Stimulated activated CD8-positive, alpha-beta memory T cell treated with anti-CD3 and anti-CD28 coated beads, Interleukin-4, amount 100 ng/mL, for 1 hour (primary cell): ENCODE measurements at places on chromosomes 5 and 9.

DNA sequence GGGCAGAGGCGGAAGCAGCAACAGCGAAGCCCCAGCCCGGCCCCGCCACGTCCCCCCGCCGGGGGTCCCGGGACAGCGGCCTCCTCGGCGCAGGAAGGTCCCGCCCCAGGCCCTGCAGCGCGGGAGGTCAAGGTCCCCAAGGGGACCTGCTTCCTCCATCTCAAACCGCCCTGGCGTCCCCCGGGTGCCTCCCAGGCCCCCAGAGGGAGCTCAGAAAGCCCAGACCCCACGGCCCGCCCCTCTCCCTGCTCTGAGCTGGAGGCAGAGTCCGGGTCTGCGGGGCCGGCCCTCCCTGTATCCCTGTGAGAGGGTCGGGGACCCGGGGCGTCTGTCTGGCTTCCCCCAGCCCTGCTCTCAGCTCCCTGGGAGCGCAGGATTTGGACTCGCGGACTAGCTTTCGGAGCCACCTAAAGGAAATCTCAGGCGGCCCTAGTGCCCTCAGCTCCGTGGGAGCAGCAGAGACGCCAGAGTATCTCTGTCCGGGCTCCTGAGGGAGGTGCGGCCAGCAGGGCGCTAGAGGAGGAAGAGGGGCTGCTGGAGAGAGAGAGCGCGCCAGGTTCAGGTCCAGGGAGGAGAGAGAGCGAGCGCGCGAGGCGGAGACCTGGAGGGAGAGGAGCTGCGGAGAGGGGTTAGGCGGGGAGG, 30.7 kb downstream of the EXOC3 start:
- DNase-seq = no peak

GRCh38 chr5:159713773-159714172, 202.5 kb upstream of the ADRA1B start:
- DNase-seq = no peak

- no peak for DNase-seq
Observed at GRCh38 chr5:137113939-137114338, 385.2 kb downstream of the SPOCK1 start.

DNA sequence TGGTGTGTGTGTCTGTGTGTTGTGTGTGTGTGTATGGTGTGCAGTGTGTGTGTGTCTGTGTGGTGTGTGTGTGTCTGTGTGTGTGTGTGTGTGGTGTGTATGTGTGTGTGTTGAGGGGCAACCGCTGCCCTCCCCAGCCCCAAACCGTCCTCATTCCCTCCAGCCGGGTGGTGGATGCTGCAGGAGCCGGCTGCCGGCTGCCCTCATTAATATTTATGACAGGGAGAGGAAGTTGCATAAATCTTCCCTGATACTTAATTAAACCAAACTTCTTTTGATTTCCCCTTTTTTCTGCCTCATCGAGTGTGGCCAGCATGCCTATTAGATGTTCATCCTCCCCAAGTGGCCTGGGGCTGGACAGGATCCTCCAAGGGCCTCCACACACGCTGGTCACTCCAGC, 121.4 kb upstream of the MVB12B start:
- DNase-seq = no peak

DNA sequence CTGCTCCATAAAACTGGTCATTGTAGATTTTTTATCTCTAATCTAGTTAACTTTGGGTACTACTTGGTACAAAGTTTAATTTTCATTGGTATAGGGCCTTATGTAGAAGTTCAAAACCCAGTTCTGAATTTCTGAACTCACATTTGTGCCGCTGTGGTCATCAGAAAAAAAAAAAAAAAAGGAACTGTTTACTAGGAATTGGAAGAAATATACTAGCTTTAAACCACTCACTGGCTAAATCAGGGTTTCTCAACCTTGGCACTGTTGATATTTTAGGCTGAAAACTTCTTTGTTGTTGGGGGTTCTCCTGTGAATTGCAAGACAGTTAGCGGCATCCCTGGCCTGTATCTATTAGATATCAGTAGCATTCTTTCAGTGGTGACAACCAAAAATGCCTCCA, 4.1 kb upstream of the ZFYVE16 start:
- DNase-seq = no peak

DNA sequence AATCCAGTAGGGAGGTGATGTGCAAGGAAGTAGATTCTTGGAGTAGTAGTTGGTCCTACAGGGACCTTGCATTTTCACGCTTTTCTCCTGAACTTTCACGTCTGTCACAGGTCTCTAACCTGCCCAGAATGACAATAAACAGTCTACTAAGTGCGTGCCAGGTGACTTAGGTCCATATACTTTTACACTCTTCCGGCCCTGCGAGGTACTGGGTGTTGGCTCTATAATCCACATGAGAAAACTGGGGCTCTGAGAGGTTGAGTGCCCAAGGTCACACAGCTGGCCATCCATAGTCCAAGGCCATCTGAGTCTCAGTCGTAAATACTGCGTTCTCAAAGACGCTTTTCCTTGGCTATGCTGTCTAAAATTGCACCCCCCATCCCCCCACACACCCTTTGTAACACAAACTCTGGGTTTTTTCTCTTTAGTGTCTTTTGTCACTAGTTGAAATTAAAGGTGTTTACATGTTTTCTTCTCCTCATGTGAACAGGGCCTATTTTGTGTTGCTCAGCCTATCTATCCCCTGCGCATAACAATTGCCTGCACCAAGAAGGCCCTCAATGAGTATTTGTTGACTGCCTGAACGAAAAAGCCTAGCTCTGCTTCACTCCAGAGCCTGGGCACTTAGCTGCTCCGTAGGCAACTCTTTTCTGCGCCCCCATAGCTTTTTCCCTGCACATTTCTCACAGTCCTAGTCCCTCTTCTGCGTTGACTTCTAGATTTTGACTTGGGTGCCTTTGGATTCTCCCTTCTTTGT, 943 bp downstream of the SFXN1 start:
- DNase-seq = no peak

GRCh38 chr5:149344151-149344550, 1.1 kb upstream of the GRPEL2 start:
- DNase-seq = no peak

- DNase-seq = no peak
Observed at GRCh38 chr5:172791726-172792445, 20.9 kb upstream of the DUSP1 start.

GRCh38 chr5:1032011-1032410, 23.4 kb downstream of the NKD2 start:
- DNase-seq = no peak

DNA sequence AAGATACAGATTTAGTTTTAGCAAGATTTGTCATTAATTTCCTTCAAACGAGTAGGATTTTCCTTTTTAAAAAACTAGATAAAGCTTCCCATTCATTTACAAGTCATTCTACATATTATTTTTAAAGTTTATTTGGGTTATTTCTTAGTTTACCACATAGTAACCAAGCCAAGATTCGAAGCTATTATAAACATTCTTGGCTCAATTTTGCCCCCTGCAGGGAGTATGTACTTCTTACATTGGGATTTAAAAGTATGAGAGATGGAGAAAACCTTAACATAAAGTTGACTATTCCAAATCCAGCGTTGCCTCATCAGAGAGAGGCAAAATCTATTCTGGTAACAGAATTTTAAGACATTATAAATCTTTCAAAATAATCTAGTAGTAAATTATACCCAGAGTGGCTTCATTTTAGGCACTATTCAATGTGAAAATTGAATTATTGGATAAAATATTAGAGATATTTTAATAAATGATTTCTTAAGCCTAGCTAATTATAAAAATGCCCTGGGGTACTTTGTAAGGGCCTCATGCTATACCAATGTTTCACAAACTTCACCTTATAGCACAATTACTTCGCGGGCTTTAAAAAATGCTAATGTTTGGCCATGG, 39.1 kb downstream of the FBN2 start:
- no peak for DNase-seq

DNA sequence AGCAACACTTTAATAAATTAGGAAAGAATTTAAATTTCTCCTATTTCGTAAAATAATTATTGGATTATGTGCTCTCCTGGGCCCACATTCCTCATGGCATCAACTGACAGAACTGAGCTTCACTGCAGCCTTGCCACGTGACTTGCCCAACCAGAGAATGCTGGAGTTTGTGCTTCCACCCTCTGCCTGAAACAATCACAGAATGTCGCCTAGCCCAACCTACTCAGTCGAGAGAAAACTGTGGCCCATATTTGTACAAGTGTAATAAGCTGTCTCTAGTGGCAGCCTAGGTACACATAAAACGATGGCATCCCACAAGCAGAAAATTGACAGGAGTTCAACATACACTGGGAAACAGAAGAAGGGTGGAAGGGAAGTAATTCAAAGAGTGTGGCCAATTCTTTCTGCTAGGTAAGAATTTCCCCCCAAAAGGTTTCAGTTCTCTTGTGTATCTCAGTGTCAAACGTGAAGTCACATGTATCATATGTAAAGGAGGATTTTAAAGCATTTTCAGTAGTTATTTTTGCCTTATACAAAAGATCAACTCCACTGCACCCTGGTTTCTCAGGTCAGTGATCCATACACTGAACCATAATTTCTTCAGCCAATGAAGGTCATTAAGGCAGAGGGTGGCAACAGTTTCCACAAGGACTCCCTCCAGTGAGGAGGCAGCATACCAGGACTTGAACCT, 41.7 kb downstream of the ZNF608 start:
- DNase-seq = no peak

DNA sequence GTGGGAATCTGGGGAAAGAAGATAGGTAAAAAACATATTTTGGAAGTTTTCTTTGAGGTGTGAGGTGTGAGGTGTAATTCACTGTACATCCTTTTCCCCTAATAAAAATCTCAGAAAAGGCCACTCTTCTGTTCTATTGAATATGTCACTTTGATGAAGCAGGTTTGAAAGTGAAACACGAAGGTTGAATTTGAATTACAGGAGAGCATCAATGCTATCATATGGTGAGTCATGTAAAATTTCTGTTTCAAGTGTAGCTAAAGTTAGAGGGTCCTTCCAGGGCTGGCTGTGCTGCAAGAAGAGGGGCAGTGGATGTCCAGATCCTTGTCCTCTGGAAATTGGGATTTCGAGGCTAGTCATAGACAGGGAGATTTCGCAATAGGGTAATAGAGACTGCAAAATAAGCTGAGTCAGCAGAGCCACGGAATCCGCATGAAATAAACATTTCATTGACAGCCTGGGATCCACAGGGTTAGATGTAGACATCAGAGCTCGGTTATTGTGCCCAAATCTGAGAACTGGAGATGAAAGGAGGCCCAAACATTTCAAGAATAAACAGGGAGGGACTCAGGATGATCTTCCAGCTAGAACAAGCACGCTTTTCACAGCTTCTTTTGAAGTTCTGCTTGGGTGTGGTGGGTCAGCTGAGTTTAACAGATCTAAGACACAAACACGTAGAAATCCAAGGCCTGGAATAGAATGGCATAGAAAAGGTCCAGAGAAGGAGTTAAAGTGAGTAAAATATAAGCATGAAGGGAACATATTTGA, 194.4 kb upstream of the CDKN2B start:
- no peak for DNase-seq

GRCh38 chr9:77705636-77706035, 57.5 kb upstream of the GNA14 start:
- no peak for DNase-seq

GRCh38 chr5:132457371-132458225, 33.0 kb downstream of the IRF1 start:
- DNase-seq = no peak

DNA sequence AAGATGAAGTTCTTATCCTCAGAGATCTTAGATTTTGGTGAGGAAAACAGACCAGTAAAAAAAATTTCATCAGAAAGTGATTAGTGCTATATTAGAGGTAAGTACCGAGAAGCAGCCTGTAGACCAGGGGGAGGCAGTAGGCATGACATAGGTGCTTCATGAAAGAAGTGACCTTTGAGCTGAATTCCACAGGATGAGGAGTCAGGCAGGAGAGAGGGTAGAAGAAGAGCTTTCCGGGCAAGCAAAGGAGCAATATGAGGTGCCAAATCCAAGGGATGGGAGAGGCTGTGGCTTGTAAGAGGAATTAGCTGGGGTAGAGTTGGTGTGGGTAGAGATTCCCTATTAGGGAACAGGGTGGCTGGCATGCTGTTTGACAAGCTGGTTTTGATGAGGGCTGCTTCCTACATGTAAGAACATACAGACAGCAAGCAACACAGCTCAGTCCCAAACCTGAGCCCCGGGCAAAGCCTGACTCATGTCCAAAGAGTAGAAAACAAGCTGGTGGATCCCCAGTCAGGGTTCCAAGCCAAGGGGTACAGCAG, 48.4 kb upstream of the PWWP2A start:
- no peak for DNase-seq

- DNase-seq = no peak
Observed at GRCh38 chr5:101673120-101673519, 623.0 kb downstream of the SLCO4C1 start.

DNA sequence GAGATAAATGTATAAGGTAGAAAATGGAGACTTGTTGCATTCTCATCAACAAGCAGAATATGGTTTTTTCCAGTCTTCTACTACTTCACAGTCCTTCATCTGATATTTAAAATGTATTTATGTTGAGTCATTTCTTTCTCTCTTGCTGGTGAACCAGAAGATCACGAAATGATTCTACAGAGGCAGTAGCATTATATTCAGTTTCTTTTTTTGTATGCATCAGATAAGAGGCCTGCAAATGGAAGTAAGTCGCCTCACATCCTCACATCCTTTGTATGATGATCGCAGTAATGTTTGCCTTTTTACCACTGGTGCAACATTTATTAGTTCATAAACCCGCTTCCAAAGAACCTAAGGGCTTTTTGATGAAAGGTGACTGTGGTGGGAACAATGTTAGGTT, 22.1 kb upstream of the IL13 start:
- no peak for DNase-seq

DNA sequence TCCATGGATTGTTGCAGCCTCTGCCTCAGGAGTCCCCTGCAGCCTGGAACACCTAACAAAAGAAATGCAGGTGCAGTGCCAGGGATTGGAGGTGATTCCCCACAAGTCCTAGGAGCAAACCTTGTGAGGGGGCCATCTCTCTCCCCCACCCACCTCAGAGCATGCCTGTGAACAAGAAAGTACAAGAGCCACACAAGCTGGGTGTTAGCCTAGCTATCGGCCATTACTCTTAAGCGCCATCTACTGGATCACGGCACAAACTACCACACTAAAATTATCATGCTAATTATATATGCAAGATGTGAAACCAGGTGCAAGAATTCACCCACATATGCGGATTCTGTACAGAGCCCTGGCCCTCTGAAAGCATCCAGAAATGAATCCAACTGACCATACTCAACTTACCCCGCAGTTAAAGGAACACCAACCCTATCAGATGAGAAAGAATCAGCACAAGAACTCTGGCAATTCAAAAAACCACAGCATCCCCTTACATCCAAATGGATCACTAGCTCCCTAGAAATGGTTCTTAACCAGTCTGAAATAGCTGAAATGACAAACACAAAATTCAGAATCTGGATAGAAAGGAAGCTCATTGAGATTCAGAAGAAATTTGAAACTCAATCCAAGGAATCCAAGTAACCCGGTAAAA, 16.5 kb upstream of the PRSS3 start:
- DNase-seq = peak; percentile 9
